AML-193 (cell line): ENCODE measurements at places on chromosomes 13 and 19.

GRCh38 chr13:103517768-103518102, 451.5 kb upstream of the SLC10A2 start:
- no peak for DNase-seq

- DNase-seq = no peak
These were observed 28.6 kb downstream of the ALOX5AP start for GRCh38 chr13:30763786-30764413.

- DNase-seq = no peak
These were observed 26.7 kb upstream of the ISYNA1 start for GRCh38 chr19:18464646-18465045.

- DNase-seq = no peak
These were observed 5.2 kb downstream of the MIER2 start for GRCh38 chr19:339262-339887.

- no peak for DNase-seq
These were observed 421.9 kb upstream of the PCDH9 start for GRCh38 chr13:67651908-67652465.

DNA sequence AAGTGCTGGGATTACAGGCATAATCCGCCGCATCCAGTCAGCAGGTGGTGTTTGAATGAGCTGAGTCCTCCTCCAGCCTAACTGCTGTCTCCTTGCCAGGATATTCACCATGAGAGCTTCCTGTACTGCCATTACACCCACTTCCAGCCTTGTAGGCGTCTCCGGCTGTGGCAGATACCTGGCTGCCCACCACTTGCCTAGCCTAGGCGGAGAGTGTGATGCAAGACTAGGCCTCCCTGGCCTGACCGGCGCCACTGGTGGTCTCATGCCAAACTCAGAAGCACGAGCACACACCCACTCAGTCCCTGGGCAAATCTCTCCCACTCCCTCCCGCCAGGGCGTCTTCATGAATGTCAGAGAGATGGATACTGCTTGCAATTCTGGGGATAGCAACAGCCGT, 16.6 kb downstream of the IL12RB1 start:
- DNase-seq = no peak

- no peak for DNase-seq
These were observed 10.2 kb upstream of the SUPT20H start for GRCh38 chr13:37069597-37070103.
